GM23248 (cell line): ENCODE measurements at places on chromosomes 3 and 15. TPM values are rescaled to one million over a fixed set of nuclear protein-coding genes. Genes with fewer than 3 reads are reported as not detected.

DUOXA2 gene
- polyA plus RNA-seq, result not detected in 2 replicates

SLCO2A1 gene
- polyA plus RNA-seq, result 4.3 and 4.8 TPM in 2 replicates

LYZL4 gene
- polyA plus RNA-seq, result not detected in 2 replicates

GPR62 gene
- polyA plus RNA-seq, result 0.09 TPM in 1 of 2 replicates, not detected in the other

LMAN1L gene
- polyA plus RNA-seq, result not detected in 2 replicates

CASR gene
- polyA plus RNA-seq, result not detected in 2 replicates

TMIE gene
- polyA plus RNA-seq, result 0.19 TPM in 1 of 2 replicates, not detected in the other

SLC51B gene
- not detected in 2 replicates for polyA plus RNA-seq

EFHB gene
- 1.0 and 1.3 TPM in 2 replicates for polyA plus RNA-seq

IL17RB gene
- polyA plus RNA-seq, result 0.58 and 0.79 TPM in 2 replicates

GPR149 gene
- polyA plus RNA-seq, result not detected in 2 replicates

CCDC14 gene
- 18.2 and 23.2 TPM in 2 replicates for polyA plus RNA-seq

OXTR gene
- 123 and 128 TPM in 2 replicates for polyA plus RNA-seq

C3orf20 gene
- polyA plus RNA-seq, result not detected in 2 replicates

KCNH8 gene
- polyA plus RNA-seq, result not detected in 2 replicates

CHAC1 gene
- polyA plus RNA-seq, result 43.8 and 47.2 TPM in 2 replicates

GPR87 gene
- polyA plus RNA-seq, result not detected in 2 replicates

CHRNA3 gene
- not detected in 2 replicates for polyA plus RNA-seq

STAC gene
- polyA plus RNA-seq, result 8.3 and 10.5 TPM in 2 replicates

RTP4 gene
- polyA plus RNA-seq, result 0.19 and 0.48 TPM in 2 replicates

SERINC4 gene
- polyA plus RNA-seq, result not detected in 2 replicates

FYCO1 gene
- 6.2 and 6.3 TPM in 2 replicates for polyA plus RNA-seq

MORC1 gene
- not detected in 2 replicates for polyA plus RNA-seq

RPLP1 gene
- 952 and 963 TPM in 2 replicates for polyA plus RNA-seq

LSM3 gene
- polyA plus RNA-seq, result 32.3 and 32.4 TPM in 2 replicates

SPINT1 gene
- polyA plus RNA-seq, result 0.19 and 0.24 TPM in 2 replicates

PIAS1 gene
- polyA plus RNA-seq, result 32.3 and 34.4 TPM in 2 replicates

CXCR6 gene
- not detected in 2 replicates for polyA plus RNA-seq

ECE2 gene
- not detected in 2 replicates for polyA plus RNA-seq

CKMT1A gene
- polyA plus RNA-seq, result not detected in 2 replicates

GXYLT2 gene
- 1.2 TPM in 2 replicates for polyA plus RNA-seq

RTP1 gene
- polyA plus RNA-seq, result not detected in 2 replicates

SEC22C gene
- polyA plus RNA-seq, result 55.9 and 56.9 TPM in 2 replicates

CD200R1L gene
- not detected in 2 replicates for polyA plus RNA-seq

CDCP1 gene
- 8.8 and 9.9 TPM in 2 replicates for polyA plus RNA-seq

USP50 gene
- polyA plus RNA-seq, result 0.49 TPM in 1 of 2 replicates, not detected in the other

TRH gene
- polyA plus RNA-seq, result 0.15 and 0.19 TPM in 2 replicates

C3orf80 gene
- 0.19 and 0.25 TPM in 2 replicates for polyA plus RNA-seq
